ENCODE measurements at places on chromosomes 4 and X.

DNA sequence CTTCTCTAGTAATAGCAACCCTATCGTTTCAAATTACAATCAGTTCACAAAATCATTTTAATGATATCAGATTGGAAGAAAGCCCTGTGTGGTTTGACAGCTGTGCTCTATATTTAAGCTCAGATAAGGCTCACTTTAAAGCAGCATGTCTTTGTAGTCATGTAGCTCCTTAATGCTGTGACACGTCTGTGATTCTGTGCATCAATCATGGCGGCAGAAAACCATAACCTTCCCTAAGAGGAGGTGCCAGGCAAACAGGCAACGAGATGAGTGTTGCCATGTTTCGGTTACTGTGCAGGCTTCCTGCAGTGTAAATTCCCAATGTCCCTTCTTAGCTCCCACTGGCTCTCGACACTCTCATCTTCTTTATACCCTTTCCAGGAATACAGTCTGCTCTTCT is 212.7 kb downstream of the GRID2 start:
- DNase-seq: no peak

GRCh38 chr4:20544645-20545044 is 155.6 kb upstream of the PACRGL start:
- DNase-seq: no peak

DNA sequence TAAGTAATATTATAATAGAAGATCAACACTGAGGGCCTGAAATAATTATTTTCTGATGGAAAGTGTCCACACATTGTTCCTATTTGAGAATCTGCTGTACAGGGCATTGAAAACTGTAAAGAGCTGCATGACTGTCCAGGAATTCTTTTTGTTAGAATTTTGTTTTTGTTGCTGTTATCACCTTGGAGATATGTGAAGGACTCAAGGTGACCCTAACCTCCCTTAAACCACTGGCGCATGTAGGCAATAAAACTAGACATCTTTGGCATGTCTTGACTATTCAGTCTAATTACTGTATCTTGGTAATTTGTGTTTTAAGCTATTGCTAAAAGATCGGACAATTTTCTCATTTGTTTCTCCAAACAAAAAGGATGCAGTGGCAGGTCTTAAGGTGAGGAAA is 55.5 kb upstream of the SMIM10 start:
- no peak for DNase-seq

DNA sequence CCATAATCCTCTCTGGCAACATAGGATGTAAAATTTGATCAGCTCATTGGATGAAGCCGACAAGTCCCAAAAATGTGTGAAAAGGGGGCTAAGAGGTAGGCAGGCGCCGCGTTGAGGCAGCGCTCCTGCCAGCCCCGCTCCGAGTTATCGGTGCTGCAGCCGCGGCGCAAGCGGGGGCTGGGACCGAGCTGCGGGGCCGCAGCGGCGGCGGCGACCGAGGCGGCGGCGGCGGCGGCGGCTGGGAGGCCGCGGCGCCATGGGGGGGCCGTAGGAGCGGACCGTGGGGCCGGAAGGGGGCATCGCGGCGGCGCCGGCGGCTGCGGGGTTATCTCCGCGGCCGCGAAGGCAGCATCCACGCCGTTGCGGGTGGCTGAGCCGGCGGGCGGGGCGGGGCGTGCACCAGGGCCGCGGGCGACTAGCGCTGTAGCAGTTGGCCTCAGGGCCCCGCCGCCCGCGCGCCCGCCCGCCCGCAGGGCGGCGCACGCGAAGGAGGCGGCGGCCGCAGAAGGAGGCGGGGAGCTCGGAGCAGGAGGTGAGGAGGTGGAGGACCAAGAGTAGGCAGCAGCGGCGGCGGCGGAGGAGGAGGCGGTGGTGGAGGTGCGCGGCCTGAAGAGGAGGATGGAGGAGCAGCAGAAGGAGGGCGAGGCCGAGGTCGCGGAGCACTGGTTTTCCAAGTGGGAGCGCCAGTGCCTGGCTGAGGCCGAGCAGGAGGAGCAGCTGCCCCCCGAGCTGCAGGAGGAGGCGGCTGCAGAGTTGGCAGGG is 126.0 kb upstream of the CXorf66 start:
- peak; percentile 12 for DNase-seq

DNA sequence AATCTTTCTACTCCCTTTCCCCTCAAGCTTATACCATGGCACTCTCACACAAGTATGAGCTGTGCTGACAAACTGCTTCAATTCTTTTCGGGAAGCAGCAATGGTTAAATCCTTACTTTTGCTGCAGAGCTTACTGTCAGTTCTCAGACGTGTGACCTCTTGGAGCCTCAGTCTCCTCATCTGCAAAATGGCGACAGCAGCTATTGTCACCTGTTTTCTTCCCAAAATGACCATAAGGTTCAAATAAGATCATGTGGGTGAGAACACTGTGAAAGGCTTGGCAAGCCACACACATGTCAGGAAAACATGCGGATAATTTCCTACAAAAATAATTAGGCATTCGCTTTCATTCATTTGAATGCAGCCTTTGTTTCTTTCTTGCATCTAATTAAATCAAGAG is 36.8 kb upstream of the IRF2 start:
- no peak for DNase-seq

DNA sequence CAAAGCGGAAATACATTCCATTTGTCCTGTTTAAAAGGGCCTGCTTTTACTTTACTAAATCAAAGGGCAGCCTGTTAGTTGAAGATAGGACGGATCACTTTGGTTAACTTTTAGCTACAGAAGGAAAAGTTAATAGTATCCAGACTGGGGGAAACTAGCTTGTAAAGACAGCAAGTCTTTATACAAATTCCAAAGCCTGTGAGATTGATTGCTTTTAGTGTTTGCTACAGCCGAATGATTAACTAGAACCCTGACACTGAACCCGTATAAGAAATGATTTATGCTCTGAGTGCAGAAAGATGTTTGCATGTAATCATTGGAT is 93.4 kb downstream of the FRAS1 start:
- no peak for DNase-seq

- no peak for DNase-seq
Measured at GRCh38 chr4:183177001-183177400, 77.9 kb downstream of the WWC2 start.

GRCh38 chrX:37677765-37678164 is 7.8 kb upstream of the XK start:
- no peak for DNase-seq

GRCh38 chr4:159298502-159298901 is 195.6 kb downstream of the RAPGEF2 start:
- no peak for DNase-seq

- no peak for DNase-seq
Measured at GRCh38 chr4:57499786-57500185, 389.6 kb upstream of the IGFBP7 start.

- no peak for DNase-seq
Measured at GRCh38 chr4:182385897-182386296, 142.7 kb downstream of the TENM3 start.

DNA sequence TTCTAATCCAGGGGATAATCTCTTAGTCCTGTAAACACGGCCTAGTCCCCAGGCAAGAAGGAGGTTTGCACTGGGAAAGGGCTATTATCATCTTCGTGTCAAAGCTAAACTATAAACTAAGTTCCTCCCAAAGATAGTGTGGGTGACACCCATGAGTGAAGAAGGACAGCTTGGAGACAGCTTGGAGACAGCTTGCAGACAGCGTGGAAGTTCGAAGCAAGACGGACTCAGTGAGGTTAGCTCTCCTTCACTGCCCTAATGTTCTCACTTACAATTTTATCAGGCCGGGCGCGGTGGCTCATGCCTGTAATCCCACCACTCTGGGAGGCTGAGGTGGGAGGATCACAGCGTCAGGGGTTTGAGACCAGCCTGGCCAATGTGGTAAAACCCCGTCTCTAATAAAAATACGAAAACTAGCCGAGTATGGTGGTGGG is 19.2 kb upstream of the PLCXD1 start:
- no peak for DNase-seq

DNA sequence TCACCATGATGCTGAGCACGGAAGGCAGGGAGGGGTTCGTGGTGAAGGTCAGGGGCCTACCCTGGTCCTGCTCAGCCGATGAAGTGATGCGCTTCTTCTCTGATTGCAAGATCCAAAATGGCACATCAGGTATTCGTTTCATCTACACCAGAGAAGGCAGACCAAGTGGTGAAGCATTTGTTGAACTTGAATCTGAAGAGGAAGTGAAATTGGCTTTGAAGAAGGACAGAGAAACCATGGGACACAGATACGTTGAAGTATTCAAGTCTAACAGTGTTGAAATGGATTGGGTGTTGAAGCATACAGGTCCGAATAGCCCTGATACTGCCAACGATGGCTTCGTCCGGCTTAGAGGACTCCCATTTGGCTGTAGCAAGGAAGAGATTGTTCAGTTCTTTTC is 4.0 kb downstream of the HNRNPH2 start:
- DNase-seq: no peak

DNA sequence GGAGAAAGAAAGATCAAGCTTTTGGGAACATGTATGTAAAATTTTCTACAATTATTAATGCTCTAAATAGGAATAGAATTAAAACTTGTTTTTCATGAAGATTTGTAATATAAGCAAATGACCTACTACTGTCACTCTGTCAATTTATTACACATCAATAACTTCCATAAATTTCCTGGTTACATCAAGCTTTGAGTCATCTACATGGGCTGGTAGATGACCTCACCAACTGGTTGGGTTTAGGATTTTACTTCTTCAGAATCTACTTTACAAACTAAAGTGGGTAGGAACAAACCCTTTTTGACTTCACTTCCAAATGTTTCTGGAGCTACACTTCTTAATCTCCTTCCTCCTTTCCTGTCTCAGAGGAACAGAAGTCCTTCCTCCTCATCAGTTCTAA is 12.0 kb upstream of the LRAT start:
- DNase-seq: no peak

GRCh38 chr4:90292438-90292837 is 165.2 kb downstream of the CCSER1 start:
- no peak for DNase-seq

- DNase-seq: no peak
Measured at GRCh38 chr4:157012781-157013180, 41.2 kb upstream of the PDGFC start.

- no peak for DNase-seq
Measured at GRCh38 chr4:24979554-24979953, 51.2 kb downstream of the LGI2 start.

DNA sequence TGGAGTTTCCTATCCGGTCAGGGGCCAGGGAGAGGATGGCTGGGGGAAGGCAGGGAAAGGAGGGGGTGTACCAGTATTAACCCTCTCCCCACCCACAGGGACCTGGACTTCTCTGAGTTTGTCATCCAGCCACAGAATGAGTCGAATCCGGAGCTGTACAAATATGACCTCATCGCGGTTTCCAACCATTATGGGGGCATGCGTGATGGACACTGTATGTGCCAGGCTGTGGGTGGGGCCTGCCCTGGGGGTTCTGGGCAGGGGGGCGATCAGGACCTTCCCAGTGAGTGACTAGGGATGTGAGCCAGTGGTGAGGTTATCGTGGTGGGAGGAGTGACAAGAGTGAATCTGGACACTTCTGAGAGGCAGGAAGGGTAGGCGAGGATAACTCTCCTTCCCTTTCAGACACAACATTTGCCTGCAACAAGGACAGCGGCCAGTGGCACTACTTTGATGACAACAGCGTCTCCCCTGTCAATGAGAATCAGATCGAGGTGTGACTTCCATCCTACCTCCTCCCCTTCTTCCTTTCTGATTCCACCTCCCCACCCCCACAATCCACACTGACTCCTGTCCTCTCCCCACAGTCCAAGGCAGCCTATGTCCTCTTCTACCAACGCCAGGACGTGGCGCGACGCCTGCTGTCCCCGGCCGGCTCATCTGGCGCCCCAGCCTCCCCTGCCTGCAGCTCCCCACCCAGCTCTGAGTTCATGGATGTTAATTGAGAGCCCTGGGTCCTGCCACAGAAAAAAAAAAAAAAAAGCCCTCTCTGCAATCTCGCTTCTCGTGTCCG is 14.6 kb downstream of the USP11 start:
- no peak for DNase-seq

- no peak for DNase-seq
Measured at GRCh38 chr4:136741468-136741867, 790.8 kb downstream of the PCDH18 start.

DNA sequence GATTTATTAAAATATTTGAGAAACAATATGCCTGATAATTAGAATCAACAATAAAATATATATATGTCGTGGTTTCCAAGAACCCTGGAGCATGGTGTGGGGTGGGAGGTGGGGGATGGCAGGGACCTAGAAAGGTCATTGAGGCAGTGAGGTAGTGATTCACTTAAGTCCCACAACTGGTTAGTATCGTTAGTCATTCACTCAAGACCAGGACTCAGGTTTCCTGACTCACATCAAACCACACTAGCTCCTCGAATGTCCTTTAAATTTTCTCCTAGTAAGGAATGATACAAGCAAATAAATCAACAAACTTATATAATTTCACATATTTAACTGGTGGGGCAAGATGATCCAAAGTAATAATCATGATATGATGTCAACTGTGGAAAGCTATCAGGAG is 158.8 kb upstream of the AADAT start:
- no peak for DNase-seq

GRCh38 chrX:4905576-4905975 is 1192.1 kb upstream of the PRKX start:
- DNase-seq: no peak

- DNase-seq: no peak
Measured at GRCh38 chrX:68196939-68197791, 236.1 kb downstream of the OPHN1 start.

DNA sequence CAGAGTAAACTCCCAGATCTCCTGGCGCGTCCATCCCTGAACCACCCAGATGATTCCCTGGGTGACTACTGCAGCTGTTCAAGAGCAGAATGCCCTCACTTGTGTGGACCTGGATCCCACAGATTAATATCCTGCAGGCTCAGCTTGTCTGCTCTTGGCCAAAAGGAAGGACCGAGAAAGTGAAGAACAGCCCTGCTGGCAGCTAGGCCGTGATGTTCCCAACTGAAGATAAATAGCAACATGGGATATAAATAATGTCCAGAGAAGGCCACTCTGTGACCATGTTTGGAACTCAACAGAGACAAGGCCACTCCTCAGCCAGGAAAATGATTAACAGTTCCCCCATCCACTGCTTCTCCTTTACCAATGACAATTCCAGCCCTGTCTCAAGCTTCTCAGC is 21.5 kb downstream of the SUPT20HL2 start:
- no peak for DNase-seq

- no peak for DNase-seq
Measured at GRCh38 chrX:46715530-46715929, 43.4 kb downstream of the SLC9A7 start.

DNA sequence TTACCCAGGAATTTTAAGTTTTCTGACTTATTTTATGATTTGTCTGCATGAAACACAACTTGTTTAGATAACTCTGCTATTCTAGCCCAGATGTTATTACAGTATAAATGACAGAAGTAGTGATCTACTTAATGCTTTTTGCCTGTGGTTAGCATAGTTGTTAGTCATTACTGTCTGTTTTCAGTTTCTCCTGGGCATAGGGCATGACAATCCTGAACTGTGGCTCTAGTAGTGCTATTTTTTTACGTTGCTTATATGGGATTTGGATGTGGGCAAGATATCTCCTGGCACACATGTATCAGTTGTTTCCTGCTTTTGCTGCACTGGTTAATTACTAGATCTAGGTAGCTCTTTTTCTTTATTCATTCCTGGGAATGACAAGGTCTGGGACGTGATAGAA is 1005.8 kb downstream of the PCDH18 start:
- DNase-seq: no peak

GRCh38 chr4:155701827-155702226 is 35.2 kb downstream of the GUCY1A1 start:
- DNase-seq: no peak

Data from anterior cingulate cortex (tissue), 58 donors.